ENCODE measurements at places on chromosomes 4 and X.

DNA sequence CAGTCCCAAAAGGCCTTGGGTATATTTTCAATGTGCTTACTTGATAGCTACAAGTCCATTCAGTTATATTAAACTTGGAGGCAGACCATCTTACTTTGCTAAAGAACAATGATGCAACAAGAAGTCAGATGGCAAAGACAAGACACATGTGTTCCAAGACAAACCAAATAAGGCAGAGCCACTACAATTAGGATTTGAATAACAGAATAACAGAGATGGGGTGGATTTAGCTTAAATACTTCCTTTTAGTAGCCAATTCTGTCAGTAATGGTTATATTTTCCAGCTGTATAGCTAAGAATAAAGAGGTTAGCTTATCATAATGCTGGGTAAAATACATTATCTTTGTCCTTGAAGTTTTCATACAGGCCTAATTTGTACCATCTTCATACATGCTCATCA, 37.7 kb upstream of the FRAS1 start:
- H3K36me3 ChIP-seq, result no peaks in the 10 kb centered on the region
- no peak overlapping the region for H3K4me3 ChIP-seq
- no peaks in the 10 kb centered on the region for H3K4me1 ChIP-seq
- DNase-seq, result no peak

DNA sequence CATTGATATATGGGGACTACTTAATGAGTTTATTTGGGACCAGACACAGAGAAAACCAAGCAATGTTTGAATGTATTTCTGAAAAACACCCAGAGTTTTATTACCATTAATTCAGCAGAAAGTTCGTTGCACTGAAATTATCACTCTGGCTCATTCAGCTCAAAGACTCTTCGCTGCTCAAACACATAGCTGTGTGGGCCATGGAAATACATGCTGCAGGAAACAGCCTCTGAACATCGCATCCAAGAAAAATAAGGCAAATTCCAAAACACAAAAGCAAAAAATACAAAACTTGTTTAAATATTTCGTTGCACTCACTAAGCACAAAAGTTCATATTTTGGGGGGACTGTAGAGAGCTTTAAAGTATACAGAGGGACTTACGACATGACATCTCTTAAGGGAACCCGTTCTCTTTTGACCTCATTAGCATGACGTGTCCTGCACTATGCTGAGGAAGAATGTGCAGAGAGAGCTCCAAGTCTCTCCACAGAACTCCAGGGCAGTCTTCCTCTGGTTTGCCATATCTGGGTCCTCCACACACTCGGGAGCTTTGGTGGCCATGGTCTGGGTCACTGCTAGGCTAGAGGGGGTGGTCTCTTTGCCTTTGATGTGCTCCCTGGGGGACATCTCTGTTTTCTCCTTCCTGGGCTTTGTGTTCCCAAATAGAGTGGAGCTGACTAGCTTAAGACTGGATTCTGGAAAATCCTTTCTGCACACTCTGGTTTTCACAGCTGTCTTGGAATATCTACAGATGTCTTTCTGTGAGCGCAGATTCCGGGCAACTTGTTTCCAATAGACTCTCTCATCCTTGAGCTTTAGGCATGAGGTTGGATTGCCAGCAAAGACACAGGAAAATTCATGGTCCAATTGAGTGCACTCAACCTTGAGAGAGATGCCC, 2.8 kb downstream of the FGFBP1 start:
- no peak for DNase-seq
- no peaks in the 10 kb centered on the region for H3K36me3 ChIP-seq
- no peaks in the 10 kb centered on the region for H3K27me3 ChIP-seq
- no peaks in the 10 kb centered on the region for H3K4me1 ChIP-seq
- no peak overlapping the region for H3K27ac ChIP-seq
- H3K4me3 ChIP-seq, result no peak overlapping the region

DNA sequence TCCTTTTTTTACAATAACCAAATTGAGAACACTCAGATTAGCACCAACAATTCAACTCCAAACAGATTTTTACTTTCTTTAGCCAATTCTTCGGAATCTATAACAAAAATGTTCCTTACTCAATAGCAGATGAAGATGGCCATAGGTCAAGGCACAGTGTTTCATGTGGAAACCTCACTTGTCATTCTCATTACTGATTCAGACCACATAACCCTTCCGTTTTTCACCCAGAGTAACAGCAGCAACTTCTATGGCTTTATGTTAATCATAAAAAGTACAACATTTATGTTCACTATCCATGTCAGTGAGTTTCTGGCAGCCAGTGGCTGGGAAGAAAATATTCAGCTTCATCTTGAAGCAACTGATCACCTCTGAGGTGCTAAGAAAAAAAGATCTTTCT, 358.3 kb upstream of the TECRL start:
- H3K4me3 ChIP-seq, result no peak overlapping the region
- H3K27ac ChIP-seq, result no peak overlapping the region

DNA sequence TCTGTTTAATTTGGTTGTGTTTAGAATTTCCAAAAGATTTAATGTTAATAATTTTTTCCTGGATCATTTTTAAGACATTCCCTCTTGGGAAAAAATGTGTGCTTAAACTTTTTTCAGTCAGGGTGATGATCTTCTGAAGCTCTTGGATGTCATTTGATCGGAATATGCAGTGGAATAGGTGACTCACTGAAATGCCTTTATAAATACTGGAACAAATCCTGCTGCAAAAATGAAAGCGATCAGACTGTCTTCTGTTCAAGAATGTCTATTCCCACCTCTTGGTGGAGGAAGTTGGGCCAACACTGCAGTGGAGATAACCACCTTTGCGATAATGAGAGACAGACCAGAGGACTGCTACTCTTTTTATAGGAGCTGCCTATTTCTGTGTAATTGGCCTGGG, 46.7 kb downstream of the LARP1B start:
- H3K27ac ChIP-seq, result no peak overlapping the region
- H3K4me1 ChIP-seq, result no peaks in the 10 kb centered on the region
- H3K27me3 ChIP-seq, result no peaks in the 10 kb centered on the region
- no peaks in the 10 kb centered on the region for H3K36me3 ChIP-seq
